ENCODE measurements at places on chromosomes 7 and 10.

DNA sequence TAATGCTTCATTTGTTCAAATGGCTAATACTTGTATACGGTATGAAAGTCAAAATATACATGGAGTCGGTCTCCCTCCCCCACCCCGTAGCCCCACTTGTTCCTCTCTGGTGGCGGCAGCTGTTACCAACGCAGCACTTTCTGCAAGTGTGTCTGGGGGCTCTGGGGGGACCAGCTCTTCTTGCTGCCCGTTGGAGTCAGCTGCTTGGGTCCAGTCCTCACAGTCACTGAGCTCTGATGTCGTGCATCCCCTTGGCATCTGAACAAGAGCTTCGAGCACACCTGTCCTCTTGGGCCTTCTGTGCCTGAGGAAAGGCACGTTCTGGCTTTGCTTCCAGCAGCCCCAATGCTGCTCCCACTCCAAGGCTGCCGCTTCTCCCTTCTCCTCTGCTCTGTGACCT, 493.1 kb downstream of the PLXNA4 start:
- DNase-seq: no peak

- no peak for DNase-seq
Observed at GRCh38 chr7:40580776-40581175, 446.0 kb downstream of the SUGCT start.

DNA sequence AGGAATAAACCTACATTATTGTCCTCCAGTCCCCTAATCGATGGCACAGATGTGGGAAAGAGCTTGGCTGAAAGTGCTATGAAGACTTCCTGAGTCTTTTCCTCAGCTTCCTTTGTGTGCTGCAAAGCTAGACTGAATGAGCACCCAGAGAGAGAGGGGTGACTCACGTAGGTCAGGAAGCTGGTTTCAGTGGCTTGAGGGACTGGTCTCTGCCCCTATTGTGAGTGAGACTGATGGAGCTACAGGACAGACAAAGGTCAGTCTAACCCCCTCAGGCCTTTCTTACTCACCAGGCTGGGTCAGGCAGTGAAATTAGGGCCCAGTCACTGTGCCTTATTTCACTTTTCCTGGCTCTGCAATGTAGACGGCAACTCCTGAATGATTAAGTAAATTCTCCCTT, 171.1 kb upstream of the GRB10 start:
- DNase-seq: no peak

DNA sequence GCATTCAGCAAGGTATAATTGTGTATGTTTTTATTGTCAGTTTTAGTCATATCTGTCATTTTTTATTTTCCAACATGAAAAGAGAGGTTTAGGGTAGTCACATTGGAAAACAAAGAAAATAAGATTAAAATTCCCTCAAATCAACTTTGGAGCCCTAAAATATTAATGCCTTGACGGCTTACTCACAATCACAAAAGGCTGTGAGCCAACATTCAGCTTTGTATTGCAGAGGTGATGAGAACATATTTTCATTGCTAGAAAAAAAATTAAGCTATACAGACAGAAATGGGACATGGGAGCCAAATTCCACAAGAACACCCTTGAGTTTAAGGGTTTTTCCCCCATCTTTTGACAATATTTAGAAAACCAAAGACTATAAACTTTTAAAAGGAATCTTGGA, 30.2 kb downstream of the CALD1 start:
- no peak for DNase-seq

DNA sequence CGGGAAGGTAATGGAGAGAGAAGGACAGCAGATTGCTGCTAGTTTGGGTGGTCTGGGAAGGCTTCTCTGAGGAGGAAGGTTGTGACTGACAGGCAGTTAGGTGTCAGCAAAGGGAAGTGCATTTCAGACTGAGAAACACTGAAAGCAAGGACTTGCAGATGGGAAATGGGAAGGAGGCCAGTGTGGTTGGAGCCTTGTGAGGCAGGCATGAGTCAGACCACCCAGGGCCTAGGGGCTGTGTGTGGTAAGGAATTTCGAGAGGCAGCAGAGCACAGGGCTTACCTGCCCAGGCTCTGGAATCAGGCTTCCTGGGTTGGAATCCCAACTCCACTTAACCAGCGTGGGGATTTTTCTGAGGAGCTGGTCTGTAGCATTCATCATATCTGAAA, 53.5 kb downstream of the NRF1 start:
- DNase-seq: no peak

DNA sequence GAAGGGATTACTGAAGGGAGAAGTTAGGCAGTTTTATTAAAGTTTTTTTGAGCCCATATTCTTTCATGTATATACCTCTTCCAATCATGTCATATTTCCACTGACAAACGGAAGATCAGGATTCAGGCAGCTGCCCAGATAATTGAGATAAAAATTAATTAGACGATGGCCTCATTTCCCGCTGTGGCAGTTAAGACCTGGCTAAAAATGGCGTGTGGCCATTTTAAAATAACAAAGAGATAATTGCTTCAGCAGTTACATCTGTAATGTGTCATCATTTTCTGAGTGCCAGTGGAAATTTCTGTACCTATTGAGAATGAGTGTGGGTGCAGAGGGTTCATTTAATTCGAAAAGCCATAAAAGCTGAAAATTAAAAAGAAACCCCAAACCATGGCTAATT, 215.1 kb downstream of the STK31 start:
- DNase-seq: no peak

- DNase-seq: no peak
Observed at GRCh38 chr10:63841761-63842160, 320.6 kb downstream of the REEP3 start.

- DNase-seq: no peak
Observed at GRCh38 chr10:24605141-24605540, 118.5 kb downstream of the ARHGAP21 start.

GRCh38 chr7:96418581-96418980, 96.7 kb upstream of the SLC25A13 start:
- no peak for DNase-seq

- no peak for DNase-seq
Observed at GRCh38 chr10:97333601-97334369, 744 bp downstream of the FRAT2 start.

DNA sequence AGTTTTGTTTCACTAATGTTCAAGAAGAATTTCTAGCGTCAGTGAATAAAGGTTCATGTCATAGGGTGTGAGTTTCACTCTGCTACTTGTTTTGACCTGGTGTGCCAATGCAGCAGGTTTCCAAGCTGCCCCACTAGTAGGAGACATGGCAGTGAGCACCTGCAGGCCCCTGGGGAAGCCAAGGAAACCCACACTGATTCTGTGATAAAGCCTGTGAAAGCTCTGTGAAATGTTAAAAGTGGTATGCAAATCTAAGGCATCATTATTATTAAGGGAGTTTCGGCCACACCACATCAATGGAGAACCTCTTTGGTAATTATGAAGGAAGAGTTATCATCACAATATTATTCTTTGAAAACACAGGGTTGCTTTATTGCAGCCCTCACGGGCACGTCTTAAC, 46.4 kb downstream of the ABCB5 start:
- DNase-seq: no peak

- DNase-seq: no peak
Observed at GRCh38 chr10:71292624-71293445, 26.2 kb upstream of the SLC29A3 start.

- DNase-seq: no peak
Observed at GRCh38 chr7:55425141-55425752, 60.1 kb downstream of the LANCL2 start.

GRCh38 chr7:112260911-112261310, 54.4 kb downstream of the ZNF277 start:
- no peak for DNase-seq

DNA sequence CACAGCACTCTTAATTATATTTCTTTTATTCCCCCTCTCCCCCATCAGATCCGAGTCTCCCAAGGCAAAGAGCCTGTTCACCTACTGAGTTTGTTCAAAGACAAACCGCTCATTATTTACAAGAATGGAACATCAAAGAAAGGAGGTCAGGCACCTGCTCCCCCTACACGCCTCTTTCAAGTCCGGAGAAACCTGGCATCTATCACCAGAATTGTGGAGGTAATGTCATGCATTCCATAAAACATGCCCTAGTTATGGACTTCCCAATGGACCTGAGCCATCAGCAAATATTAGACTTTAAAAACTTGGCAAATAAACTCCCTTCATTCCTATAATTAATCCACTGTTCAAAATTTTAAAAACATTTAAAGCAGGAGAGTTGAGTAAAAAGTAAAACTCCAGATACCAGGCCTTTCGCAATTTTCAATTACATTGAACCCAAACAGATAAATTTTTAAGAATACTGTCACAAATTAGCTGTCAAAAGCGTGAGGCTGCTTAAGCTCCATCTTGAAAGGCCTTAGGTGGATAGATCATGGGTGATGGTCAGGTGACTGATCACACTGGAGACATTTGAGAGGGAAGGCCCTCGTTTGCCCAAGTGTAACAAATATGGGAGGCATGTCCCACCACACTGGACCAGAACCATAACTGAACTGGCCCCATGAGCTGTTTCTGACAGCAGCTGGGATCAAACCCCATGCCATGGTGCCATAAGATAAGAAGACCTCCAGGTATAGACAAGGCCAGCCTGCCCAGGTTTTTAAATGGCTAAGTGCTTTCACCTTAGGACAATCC, 46.9 kb upstream of the ARL4A start:
- DNase-seq: no peak

- DNase-seq: no peak
Observed at GRCh38 chr7:115293628-115294240, 371.8 kb downstream of the MDFIC start.

GRCh38 chr10:103627111-103627892, 133.8 kb downstream of the NEURL1 start:
- no peak for DNase-seq

DNA sequence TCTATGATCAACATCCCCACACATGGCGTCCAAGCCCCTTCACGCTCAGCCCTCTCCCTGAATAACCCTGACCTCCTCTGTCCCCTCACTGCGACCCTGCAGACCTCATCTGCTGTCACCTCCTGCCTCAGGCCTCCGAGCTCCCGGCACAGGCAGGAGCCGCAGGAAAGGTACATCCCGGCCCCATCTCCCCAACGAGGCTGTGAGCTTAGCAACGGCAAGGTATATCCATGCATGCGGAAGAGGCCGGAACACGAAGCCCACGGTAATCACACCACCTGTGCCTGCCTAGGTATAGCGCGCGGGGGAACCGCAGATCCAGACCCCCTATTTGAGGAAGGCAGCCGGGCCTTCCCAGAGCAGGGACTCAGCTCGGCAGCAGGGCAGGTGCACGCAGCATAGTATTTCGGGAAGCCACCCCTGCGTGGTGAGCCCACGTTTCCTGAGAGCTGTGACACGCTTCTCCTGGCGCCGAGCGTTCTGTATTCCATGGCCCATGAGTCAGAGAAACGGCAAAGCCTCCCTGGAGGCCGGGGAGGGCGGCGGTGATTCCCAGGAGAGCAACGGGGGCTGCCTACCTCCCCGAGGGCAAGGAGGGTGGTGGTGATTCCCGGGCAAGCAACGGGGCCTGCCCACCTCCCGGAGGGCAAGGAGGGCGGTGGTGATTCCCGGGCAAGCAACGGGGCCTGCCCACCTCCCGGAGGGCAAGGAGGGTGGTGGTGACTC, 50.1 kb upstream of the DNAAF5 start:
- no peak for DNase-seq

GRCh38 chr7:34061149-34061548, 155.8 kb downstream of the BMPER start:
- DNase-seq: no peak

GRCh38 chr10:98363220-98363619, 51.8 kb downstream of the PYROXD2 start:
- DNase-seq: no peak

DNA sequence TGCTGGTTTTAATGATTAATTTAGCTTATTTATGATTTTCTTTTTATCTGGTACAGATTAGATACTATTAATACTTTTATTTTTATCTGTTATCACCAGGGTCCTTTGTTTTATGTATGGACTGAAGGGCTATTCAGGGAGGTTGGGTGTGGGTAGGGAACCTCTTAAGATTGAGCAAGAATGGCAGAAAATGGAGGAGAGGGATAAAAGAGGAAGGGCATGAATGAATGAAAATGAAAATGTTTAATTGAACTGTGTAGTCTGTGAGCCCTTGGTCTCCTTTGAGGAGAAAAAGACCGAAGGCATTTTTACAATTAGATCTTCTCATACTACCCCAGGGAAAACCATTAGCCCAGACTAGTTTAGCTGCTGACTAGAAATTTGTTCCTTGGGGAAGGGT, 93.1 kb downstream of the CDK14 start:
- no peak for DNase-seq

DNA sequence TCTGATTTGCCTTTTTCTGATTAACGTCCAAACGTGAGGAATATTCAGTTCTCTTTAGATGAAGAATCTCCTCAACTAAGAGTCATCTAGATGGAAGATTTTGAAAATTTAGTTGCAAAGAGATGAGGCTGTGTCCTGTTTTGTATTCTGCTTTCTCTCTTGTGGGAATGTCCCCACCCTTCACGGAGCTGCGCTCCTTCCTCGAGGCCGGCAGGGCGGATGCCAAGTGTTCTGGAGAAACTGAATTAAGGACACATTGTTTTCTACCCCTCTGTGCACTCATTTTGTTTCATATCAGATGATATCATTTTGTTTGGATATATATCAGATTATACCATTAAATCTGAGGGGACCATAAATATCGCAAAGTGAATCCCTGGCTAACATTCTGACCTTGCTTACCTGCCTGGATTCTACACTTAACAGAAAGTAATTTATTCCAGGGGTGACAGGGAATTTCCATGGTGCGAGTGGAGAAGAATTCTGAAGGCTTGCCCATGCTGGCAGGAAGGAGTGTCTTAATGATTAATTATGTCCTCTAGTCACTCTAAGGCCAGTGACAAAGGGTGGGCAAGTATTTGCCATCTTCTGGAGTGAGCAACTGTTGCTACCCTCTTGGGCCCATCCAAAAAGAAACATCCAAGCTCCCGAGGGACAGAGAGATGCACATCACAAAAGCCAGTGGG, 47.9 kb upstream of the IGFBP3 start:
- no peak for DNase-seq

GRCh38 chr10:99880080-99880835, 97.8 kb downstream of the ABCC2 start:
- no peak for DNase-seq

GRCh38 chr10:84341983-84342382, 13.6 kb downstream of the CCSER2 start:
- DNase-seq: no peak

- DNase-seq: no peak
Observed at GRCh38 chr10:17655009-17655408, 11.1 kb downstream of the STAM start.

- no peak for DNase-seq
Observed at GRCh38 chr7:25541877-25542276, 313.6 kb upstream of the NPVF start.

DNA sequence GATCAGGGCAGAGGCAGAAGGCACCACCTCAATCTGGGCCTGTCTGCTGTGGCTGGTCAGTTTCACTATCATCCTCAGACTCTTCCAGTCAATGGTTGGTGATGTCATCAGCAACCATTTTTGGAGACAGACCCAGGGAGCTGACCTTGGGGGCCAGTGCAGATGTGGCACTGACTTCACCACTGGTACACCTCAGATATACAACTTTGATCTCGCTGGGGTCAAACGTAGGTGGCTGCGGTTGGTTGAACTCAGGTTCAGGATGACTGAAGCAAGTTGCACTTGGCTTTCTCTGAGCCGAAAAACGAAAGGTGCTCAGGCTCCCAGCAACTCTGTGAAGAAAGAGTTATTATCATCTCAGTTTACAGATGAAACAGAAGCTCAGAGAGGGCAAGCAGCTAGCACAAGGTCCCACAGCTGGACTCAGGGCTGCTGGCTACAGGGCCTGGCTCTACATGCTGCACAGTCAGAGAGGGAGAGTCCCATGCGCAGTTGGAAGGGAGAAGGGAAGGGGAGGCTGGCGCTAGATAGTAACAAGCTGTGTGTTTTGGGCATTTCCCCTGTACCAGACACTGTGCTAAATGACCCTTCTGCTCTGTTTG, 27.2 kb downstream of the ANKRD16 start:
- no peak for DNase-seq

All from stimulated activated CD8-positive, alpha-beta memory T cell treated with anti-CD3 and anti-CD28 coated beads, Interleukin-15, amount 100 ng/mL, for 1 hour (primary cell).